CD4-positive, alpha-beta T cell treated with Interleukin-15 for 1 hour (primary cell): ENCODE measurements at places on chromosomes 3 and 15.

GRCh38 chr15:88006146-88006545, 250.4 kb downstream of the NTRK3 start:
- no peak for DNase-seq

DNA sequence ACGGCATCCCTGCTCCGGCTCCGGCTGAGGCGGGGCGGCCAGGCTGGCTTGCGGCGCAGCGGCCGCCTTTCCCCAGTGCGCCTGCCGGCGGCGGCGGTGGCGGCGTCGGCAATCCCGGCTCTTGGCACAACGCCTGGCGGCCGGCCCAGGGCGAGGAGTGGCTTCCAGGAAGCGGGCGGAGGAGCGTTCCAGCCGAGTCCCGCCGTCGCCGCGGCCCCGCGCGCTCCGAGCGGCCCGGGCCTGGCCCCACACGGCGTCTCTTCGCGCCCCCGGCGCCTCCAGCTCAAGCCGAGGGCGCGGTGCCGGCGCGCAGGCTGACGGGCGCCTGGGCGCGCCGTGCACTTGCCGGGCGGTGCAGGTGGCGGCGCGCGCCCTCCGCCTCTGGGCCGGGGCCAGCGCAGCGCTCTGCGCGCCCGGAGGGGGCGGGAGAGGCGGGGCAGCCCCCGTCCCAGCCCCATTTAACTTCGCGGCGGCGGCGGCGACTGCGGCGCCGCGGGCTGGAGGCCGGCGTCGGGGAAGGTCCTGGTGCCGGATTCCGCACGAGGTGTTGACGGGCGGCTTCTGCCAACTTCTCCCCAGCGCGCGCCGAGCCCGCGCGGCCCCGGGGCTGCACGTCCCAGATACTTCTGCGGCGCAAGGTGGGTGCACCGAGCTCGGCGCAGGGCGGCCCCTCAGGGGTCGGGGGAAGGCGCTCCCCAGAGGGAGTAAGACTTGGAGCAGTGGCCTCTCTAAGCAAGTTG, at the start of gene ADAMTSL3:
Gene ADAMTSL3, plus strand, starts transcription at position 485 of the 740 bp plus-strand sequence. CDS start 1,639 bp downstream, outside the sequence.
- DNase-seq: no peak

GRCh38 chr3:4588466-4588865, 95.3 kb downstream of the ITPR1 start:
- DNase-seq: no peak

GRCh38 chr3:189684317-189684716, 53.1 kb downstream of the TP63 start:
- no peak for DNase-seq

GRCh38 chr15:100355342-100355741, 13.6 kb upstream of the ADAMTS17 start:
- no peak for DNase-seq

DNA sequence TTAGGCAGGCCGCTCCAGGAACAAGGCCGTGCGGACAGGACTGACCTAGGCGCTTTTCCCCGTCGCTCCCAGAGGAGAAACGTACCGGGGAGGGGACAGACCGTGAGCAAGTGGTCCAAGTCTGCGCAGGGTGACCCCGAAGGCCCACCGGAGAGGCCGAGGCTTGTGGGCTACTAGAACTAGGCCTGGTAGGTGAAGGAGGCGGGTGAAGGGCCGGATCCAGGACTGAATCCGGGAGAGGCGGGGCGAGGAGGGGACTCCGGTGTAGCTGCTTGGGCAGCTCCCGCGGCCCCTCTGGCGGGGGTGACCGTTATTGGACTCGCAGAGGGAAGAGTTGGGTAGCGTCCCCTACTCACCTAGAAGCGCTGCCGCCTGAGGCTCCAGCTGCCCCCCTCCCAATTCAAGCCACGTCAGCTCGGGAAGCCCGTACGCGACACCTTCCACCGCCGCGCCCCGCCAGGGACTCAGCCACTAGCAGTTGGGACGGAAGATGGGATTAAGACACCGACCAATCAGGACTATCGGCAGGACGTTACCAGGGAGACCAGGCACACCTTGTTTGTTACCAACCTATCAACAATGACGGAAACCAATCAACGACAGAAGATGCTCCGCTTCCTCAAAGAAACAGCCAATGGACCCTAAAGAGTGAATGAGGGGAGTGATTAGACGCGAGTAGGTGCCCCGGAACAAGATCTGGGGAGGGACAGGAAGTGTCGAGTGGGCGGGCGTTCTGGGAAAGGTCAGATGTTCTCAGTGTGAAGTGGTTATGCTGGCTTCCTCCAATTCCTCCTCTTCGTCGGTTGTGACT, at the start of gene GOLGB1:
Gene GOLGB1, minus strand, starts transcription at position 466 of the 811 bp plus-strand sequence. CDS start 18,770 bp downstream, outside the sequence.
- DNase-seq: peak; percentile 96

DNA sequence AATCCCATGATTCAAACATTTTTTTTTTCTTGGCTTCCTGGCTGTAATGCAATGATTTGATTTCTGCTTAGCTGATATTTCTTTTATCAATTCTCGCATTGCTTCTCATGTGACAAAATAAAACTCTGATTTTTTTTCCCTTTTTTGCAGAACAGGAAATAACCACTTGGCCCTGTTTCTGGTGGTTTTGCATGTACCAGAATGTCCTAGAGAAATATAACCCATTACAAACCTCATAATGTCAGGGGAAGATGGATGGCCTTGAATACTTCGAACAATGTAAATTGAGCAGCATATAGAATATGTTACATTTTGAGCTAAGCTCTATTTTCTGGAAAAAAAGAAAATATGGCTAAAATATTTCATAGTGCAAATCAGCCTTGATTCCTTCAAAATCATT, 275.6 kb downstream of the RAP2B start:
- no peak for DNase-seq

GRCh38 chr3:65844370-65844769, 194.3 kb downstream of the MAGI1 start:
- no peak for DNase-seq
